ENCODE measurements at places on chromosomes 6 and 20. TPM values are rescaled to one million over a fixed set of nuclear protein-coding genes. Genes with fewer than 3 reads are reported as not detected.
A peak's percentile ranks its signal among the peaks of the same experiment; 100 is the strongest.

CLPSL1 gene
- total RNA-seq = not detected

TENT5A gene
- total RNA-seq = 0.71 TPM

HCRTR2 gene
- total RNA-seq = not detected

SYNDIG1 gene
- total RNA-seq = not detected

- DNase-seq = no peak
- peaks cover 5% of the 10 kb centered on the region for H3K4me1 ChIP-seq
- H3K36me3 ChIP-seq = no peaks in the 10 kb centered on the region
- peaks cover 23% of the 10 kb centered on the region for H3K27me3 ChIP-seq
- H3K4me3 ChIP-seq = no peak overlapping the region
Measured at GRCh38 chr6:1620504-1621069, 10.9 kb downstream of the FOXC1 start.

HMGCLL1 gene
- not detected for total RNA-seq

- H3K27ac ChIP-seq = no peak overlapping the region
- H3K4me3 ChIP-seq = no peak overlapping the region
Measured at GRCh38 chr6:16969699-16970655, 131.9 kb upstream of the STMND1 start.

- no peak for DNase-seq
- no peak overlapping the region for H3K4me3 ChIP-seq
- no peaks in the 10 kb centered on the region for H3K27me3 ChIP-seq
Measured at GRCh38 chr20:14531786-14532185, 194.4 kb upstream of the FLRT3 start.

RPS10 gene
- 2,032 TPM for total RNA-seq

TREM2 gene
- 0.44 TPM for total RNA-seq

GRCh38 chr6:42766163-42766670, 15.6 kb upstream of the BICRAL start:
- H3K4me1 ChIP-seq = peaks cover 20% of the 10 kb centered on the region
- H3K27ac ChIP-seq = no peak overlapping the region
- no peak overlapping the region for H3K4me3 ChIP-seq
- H3K27me3 ChIP-seq = no peaks in the 10 kb centered on the region

DNA sequence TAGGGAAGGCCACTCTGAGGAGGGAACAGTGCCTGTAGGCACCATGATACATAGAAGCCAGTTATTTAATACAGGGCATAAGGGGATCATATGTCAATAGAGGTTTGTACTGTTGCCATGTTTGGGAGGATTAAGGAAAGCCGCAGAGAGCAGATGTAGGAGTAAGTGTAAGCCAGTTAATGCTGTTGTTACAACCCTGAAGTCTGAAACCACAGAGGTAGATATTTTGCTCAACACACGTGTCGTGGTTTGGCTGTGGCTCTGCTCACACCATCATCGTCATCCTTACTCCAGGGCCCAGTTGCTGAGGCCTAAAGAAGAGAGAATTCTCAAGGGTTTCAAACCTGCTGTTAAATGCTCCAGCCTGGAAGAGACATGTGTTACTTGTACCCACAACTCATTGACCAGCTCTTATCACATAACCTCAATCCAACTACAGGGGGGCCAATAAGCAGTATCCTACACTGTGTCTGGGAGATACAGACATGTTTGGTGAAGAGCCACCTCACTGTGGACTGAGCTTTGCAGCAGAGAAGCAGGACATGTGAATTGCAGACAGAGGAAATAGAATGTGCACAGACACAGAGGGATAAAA, 31.0 kb upstream of the PSMF1 start:
- DNase-seq = no peak
- H3K4me1 ChIP-seq = no peaks in the 10 kb centered on the region
- no peak overlapping the region for H3K27ac ChIP-seq
- no peaks in the 10 kb centered on the region for H3K27me3 ChIP-seq

- no peak overlapping the region for H3K27ac ChIP-seq
- DNase-seq = no peak
- H3K4me1 ChIP-seq = peaks cover 8% of the 10 kb centered on the region
- peaks cover 10% of the 10 kb centered on the region for H3K36me3 ChIP-seq
Measured at GRCh38 chr20:49908258-49908565, 7.1 kb downstream of the SPATA2 start.

GRCh38 chr6:36717231-36717825, 19.7 kb downstream of the RAB44 start:
- no peaks in the 10 kb centered on the region for H3K4me1 ChIP-seq
- H3K4me3 ChIP-seq = no peak overlapping the region
- H3K27me3 ChIP-seq = no peaks in the 10 kb centered on the region
- no peaks in the 10 kb centered on the region for H3K36me3 ChIP-seq
- no peak overlapping the region for H3K27ac ChIP-seq

GRCh38 chr6:130853555-130854183, 26.5 kb downstream of the SMLR1 start:
- H3K4me3 ChIP-seq = no peak overlapping the region
- H3K27me3 ChIP-seq = no peaks in the 10 kb centered on the region
- H3K4me1 ChIP-seq = no peaks in the 10 kb centered on the region
- no peaks in the 10 kb centered on the region for H3K36me3 ChIP-seq

DNA sequence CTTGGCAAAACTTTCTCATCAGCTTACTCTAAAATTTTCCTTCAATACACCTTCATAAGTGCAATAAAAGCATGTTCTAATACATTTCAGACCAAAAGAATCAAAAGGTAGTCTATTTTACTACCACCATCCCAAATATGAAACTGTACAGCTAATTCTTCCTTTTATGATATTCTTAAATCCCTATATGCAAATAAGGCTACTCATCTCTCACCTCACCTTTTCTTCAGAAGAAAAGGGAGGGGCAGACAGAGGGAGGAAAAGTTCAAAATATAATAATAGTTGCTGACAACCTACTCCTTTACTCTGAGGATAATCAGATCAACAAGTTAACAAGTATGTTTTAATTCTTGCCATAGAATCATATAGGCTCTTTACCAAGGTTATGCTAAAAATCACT, 7.4 kb downstream of the C6orf120 start:
- no peak overlapping the region for H3K27ac ChIP-seq
- H3K36me3 ChIP-seq = peaks cover 17% of the 10 kb centered on the region
- peaks cover 14% of the 10 kb centered on the region for H3K4me1 ChIP-seq
- no peak overlapping the region for H3K4me3 ChIP-seq
- DNase-seq = no peak
- no peaks in the 10 kb centered on the region for H3K27me3 ChIP-seq

DNA sequence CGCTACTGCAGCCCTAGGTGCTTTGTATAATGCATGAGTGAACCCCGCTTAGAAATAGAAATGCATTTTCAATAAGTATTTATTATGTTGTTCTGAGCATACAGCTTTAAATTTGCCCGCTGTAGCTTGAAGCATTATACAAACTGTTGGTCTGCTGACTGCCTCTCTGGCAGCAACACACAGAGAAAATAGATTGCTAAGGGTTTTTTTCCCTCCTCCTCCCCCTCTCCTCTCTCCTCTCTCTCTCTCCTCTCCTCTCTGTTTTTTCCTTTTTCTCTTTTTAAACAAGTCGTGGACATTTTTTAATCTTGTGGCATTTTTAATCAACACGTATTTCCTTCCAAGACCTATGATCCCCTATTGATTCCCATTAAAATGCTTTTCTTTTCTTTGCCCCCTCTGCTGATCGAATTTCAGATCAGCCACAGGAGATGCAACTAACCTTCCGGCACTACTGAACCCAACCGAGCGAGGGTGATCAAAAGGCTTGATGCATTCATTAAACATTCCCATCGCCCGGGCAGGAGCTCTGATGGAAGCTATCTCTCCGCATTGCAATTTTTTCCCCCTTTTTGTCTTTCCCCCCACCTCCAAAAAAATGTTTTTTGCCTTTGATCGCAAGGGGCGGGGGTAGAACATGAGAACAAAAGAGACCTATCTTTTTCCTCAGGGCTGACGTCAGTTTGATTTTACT, 90.7 kb upstream of the ARID1B start:
- peak overlapping the region; percentile 90 for H3K27ac ChIP-seq
- no peaks in the 10 kb centered on the region for H3K27me3 ChIP-seq
- peak overlapping the region; percentile 84 for H3K4me3 ChIP-seq
- H3K36me3 ChIP-seq = no peaks in the 10 kb centered on the region
- peaks cover 7% of the 10 kb centered on the region for H3K4me1 ChIP-seq
- no peak for DNase-seq

HSPA1A gene
- total RNA-seq = 64.8 TPM

DACT2 gene
- total RNA-seq = not detected

DNA sequence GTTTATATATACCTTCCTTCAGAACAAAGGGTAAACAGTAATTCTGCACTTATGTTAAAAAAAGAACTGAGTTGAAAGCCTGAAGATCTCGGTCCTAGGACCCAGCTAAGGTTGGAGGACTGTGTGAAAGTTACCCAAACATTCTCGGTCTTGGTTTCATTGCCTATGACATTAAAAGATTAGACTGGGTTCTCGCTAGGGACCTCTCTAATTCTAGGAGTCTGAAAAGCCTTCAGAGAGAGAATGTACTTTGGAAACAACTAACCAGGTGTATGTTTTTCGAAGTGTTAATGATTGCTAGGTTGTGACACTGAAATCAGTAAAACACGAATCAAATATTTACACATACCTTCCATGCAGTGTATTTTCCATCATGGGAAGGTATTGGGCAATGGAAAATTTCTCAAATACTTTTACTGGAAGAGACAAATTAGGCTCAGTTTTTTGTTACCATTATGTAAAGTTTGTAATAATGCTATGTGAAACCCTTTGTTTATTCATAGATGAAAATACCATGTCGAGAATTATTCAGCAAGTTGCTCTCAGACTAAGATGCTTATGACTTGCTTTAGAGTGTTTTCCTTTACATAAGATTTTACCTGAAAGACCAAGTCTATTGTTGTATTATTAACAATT, 113.7 kb upstream of the LOC128125822 start:
- H3K36me3 ChIP-seq = no peaks in the 10 kb centered on the region
- H3K4me1 ChIP-seq = no peaks in the 10 kb centered on the region
- no peak overlapping the region for H3K27ac ChIP-seq

GRCh38 chr20:59625214-59625922, 21.0 kb downstream of the PHACTR3 start:
- H3K4me3 ChIP-seq = no peak overlapping the region
- DNase-seq = no peak
- no peaks in the 10 kb centered on the region for H3K36me3 ChIP-seq
- H3K27ac ChIP-seq = no peak overlapping the region
- no peaks in the 10 kb centered on the region for H3K4me1 ChIP-seq
- H3K27me3 ChIP-seq = no peaks in the 10 kb centered on the region

ABHD16B gene
- total RNA-seq = not detected

- H3K4me3 ChIP-seq = no peak overlapping the region
- DNase-seq = no peak
- H3K27ac ChIP-seq = no peak overlapping the region
- no peaks in the 10 kb centered on the region for H3K27me3 ChIP-seq
- H3K36me3 ChIP-seq = no peaks in the 10 kb centered on the region
Measured at GRCh38 chr20:4671015-4671414, 50.7 kb upstream of the PRND start.

RAET1E gene
- total RNA-seq = not detected

- H3K4me1 ChIP-seq = no peaks in the 10 kb centered on the region
- DNase-seq = no peak
- no peaks in the 10 kb centered on the region for H3K36me3 ChIP-seq
- no peak overlapping the region for H3K27ac ChIP-seq
Measured at GRCh38 chr6:30041821-30042220, 19.2 kb upstream of the POLR1H start.

- no peak for DNase-seq
- no peaks in the 10 kb centered on the region for H3K36me3 ChIP-seq
- H3K4me1 ChIP-seq = no peaks in the 10 kb centered on the region
- peaks cover 3% of the 10 kb centered on the region for H3K27me3 ChIP-seq
- no peak overlapping the region for H3K27ac ChIP-seq
Measured at GRCh38 chr6:3887150-3887700, 38.1 kb downstream of the FAM50B start.

ADGRF1 gene
- total RNA-seq = not detected
